ENCODE measurements at places on chromosomes 4 and X.

DNA sequence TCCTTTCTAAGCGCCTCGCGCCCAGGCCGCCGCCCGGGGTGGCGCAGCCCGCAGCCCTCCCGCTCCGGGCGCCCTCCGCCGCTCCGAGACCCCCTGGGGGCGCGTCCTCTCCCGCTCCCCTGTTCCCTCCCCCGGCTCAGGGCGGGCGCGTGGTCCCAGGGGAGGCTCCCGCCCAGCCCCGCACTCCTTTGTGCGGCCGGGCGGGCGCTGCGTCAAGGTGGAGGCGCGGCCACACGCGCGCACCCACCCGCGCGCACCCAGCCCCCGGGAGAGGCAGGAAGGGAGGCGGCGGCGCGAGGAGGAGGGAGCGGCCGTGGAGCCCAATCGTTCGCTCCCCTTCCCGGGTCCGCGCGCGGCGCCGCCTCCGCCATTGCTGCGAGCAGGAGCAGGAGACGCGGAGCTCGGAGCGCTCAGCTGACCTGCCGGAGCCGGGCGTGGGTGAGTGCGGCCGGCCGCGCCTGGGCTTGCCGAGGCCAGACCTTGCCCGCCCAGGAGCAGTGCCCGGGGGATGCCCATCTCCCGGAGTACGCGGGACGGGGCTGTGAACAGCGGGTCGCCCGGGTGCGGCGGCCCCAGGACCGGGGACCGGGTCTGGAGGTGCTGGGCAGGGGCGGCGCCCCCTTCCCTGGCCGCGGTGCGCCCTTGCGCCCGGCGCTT lies at the start of gene NSG1:
TSS of gene NSG1 (plus strand) at position 367 of the 657 bp plus-strand sequence. CDS start 528 bp downstream, outside the sequence.
- DNase-seq = no peak

GRCh38 chr4:127759228-127759820 lies 22.8 kb upstream of the HSPA4L start:
- DNase-seq = no peak

DNA sequence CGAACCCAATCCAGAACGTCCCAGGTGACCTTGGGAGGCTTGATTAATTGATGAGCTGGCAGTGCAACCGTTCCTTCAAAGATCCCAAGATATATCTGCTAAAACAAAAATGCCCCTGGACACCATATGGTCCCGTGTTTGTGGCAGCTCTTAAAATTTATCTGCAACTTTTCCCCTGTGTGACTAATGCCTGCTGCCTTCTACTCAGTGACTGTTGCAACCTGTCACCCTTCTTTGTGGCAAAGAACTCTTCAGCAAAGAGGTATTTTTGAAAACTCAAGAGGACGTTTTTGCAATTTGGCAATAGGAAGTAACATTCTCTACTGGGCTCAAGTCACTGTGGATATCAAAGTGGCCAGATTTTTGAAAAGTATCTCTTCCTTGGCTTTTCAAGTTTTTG lies 75.8 kb upstream of the SOD3 start:
- no peak for DNase-seq

GRCh38 chr4:176321589-176321988 lies 1.8 kb downstream of the SPCS3 start:
- DNase-seq = no peak

DNA sequence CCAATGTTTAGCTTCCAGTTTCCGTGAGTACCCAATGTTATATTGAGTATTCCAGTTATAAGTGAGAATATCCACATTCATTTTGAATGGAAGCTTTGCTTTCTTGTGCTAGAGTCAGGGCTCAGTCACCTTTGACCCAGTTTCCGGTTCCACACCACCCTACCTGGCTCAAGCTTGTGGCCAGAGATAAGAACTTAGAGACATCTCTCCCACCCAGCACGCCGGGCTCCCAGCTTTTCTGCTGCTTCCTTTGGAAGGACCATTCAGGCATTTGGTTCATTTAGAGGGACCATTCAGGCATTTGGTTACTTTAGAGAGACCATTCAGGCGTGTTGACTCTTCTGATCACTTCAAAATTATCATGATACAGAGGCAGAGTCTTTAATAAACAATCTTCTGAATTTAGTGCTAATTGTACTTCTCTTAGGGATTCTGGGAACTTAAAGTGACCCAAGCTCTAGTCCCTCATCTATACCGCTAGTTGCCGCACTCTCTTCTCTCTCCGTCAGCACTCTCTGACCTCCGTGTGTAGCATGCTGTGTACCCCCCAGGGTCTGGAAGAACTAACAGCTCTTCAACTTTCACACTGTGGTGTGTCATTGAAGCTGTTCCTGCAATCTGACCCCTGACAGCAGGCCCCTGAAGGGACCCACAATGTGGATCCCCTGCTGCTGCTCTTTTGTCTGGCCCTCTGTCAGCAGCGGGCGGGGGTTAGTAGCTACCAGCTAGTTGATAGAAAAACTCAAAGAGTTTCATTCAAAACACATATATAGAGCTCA lies 943.1 kb downstream of the ARAP2 start:
- no peak for DNase-seq

DNA sequence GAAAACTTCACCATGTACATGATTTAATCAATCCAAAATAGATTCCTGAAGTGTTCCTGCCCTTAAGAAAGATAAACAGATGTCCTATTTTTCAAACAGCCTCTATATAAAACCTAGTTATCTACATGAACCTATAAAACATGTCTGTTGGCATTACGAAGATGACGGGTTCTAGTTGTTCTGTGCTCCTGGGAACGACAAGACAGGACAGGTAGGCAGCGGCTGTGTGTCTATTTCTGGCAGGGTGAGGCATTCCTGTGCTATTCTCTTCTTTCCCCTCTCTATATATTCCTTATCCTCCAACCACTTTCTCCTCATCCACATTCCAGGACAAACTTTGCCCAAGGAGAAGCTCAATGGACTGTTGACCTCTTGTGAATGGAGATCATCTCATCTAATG lies 6.1 kb downstream of the FAT1 start:
- DNase-seq = no peak

- DNase-seq = peak; percentile 11
These were observed 389.4 kb downstream of the GALNTL6 start for GRCh38 chr4:172202480-172203076.

GRCh38 chr4:122602277-122603142 lies 18.4 kb downstream of the IL21 start:
- peak; percentile 44 for DNase-seq

DNA sequence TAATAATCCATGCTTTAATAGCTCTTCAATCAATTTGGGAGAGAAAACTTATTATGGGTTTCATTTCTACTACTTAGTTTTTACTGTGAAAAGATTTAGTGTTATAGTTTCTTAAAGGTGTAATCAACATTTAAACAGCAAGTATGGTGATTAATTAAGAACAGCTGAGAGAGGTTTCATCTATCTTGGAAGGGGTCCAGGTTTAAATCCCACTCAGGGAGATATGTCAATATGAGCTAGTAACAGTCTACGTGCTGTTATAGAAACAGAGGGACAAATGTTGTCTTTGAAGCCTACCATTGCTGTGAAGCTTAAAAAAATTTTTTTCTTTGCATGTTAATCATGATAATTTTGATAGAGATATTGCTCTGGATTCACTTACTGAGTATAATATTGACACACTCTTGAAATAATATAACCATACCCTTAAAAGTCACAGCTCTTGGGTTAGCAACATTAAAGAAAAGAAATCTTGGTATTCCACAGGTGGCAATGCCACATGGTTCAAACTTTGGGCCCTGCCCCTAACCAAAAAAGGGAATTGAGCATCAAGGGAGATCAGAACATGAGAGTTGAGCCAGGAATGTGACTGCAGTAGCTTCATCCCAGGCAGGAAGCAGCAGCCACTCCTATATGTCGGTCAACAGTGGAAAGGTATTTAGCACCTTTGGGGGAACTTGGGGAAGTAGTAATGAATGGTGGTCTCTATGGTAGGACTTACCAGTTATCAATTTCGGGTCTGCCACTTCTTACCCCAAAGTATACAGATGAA lies 107.8 kb downstream of the ANK2 start:
- DNase-seq = no peak

- no peak for DNase-seq
These were observed 374.3 kb downstream of the PCDH7 start for GRCh38 chr4:31094474-31094873.

DNA sequence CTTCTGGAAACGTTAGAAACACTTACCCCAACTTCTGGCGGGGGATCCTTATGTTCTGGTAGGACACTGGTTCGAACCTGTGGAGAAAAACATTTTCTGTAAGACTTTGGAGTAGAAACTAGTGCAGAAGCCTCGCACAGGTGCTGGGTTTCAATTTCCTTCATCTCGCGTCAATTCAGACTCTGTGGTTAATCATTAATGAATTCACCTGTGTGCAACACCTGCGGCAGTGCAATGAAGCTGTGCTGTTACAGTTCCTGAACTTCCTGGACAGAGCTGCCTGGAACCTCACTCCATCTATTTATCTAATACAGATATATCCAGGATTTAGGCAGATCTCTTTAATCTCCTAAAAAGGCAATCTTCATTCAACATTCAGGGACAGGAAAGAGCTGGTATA lies 531.4 kb downstream of the INPP4B start:
- no peak for DNase-seq

GRCh38 chr4:16292585-16292984 lies 66.3 kb upstream of the TAPT1 start:
- DNase-seq = no peak

DNA sequence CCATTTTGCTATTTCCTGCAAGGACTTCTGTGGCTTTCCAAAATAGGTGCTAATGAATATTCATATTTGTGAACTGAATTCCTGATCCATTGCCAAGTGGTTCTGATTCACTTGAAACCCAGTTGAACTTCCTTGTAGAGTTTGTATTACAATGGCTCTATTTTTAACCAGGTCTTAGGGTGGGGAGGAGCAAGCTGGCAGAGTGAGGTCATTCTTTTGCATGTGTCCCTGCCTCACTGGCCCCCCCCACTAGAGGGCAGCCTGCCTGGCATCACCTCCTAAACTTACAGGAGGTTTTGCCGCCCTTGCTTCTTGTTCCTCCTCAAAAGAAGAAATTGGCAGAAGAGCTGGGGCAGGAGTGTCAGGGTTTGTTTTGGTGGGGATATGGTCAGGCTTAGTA lies 10.5 kb downstream of the PTTG2 start:
- DNase-seq = no peak

DNA sequence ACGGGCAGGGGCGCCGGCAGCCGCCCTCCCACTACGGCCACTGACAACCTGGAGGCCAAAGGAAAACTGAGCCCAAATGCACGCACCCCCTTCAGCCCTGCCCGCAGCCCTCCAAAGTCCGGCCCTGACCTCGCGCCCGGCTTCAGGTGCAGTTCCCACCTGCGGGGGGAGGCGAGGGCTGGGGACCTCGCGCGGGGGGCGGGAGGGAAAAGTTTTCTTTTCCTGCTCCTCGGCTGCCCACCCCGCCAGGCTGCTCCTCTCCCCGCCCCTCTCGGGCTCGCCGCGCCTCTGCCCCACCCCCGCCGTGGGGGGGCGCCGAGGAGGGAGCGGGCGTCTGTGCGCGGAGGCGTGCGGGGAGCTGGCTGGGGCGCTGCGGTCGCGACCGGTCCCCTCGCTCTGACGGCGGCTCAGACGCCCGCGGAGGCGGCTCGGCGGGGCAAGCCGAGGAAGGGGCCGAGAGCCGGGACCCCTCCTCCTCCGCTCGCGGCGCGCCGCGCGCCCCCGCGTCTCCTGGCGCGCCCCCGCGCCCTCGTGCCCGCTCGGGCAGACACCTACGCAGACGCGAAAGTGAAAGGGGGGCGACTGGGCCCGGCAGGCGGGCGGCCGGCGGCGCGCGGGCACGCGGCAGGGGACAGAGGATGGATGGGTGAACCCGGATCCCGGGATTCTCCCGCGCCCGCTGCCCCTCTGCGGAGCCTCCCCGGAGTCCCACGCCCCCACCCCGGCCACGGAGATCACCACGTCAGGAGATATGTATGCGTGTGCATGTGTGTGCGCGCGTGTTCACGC lies 3.1 kb upstream of the NR3C2 start:
- peak; percentile 65 for DNase-seq

DNA sequence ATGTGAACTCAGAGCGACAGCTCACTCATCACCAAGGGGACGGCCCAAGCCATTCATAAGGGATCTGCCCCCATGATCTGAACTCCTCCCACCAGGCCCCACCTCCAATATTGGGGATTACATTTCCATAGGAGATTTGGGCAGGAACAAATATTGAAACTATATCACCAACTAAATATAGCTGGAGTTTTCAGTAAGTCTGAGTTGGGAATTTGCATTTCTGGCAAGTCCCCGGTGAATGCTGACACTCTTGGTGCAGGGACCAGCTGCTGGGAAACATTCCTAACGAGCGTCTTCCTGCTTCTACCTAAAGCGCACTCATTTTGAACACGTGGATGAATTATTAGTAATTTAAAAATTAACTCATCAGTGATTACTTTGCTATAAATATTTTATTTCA lies 13.2 kb downstream of the CLDN34 start:
- DNase-seq = no peak

All from midbrain (tissue), 1 donor.